ENCODE measurements at places on chromosomes 4 and X. TPM values are rescaled to one million over a fixed set of nuclear protein-coding genes. Genes with fewer than 3 reads are reported as not detected.

Gene SOWAHB
- total RNA-seq, result not detected

Gene GSX2
- not detected for total RNA-seq

Gene GABRB1
- total RNA-seq, result not detected

Gene ARMCX2
- total RNA-seq, result 23.8 TPM

Gene PIR
- 0.86 TPM for total RNA-seq

Gene FOXR2
- not detected for total RNA-seq

Gene XAGE2
- total RNA-seq, result not detected

Gene DGKK
- total RNA-seq, result not detected

Gene ABCG2
- 2.3 TPM for total RNA-seq

Gene RNF175
- total RNA-seq, result 0.37 TPM

Gene PPP1R2C
- total RNA-seq, result 0.38 TPM

Gene MAGEE1
- 3.3 TPM for total RNA-seq

Gene TENM3
- 0.12 TPM for total RNA-seq

Gene CHRDL1
- not detected for total RNA-seq

Gene TCEAL8
- 31.9 TPM for total RNA-seq

Gene DDIT4L
- 0.90 TPM for total RNA-seq

Gene FDCSP
- not detected for total RNA-seq

Gene ESX1
- not detected for total RNA-seq

All from activated T-cell treated with anti-CD3 and anti-CD28 coated beads, Interleukin-2, amount 50 U/mL, for 72 hours (primary cell).